ENCODE measurements at places on chromosomes 4 and X.

DNA sequence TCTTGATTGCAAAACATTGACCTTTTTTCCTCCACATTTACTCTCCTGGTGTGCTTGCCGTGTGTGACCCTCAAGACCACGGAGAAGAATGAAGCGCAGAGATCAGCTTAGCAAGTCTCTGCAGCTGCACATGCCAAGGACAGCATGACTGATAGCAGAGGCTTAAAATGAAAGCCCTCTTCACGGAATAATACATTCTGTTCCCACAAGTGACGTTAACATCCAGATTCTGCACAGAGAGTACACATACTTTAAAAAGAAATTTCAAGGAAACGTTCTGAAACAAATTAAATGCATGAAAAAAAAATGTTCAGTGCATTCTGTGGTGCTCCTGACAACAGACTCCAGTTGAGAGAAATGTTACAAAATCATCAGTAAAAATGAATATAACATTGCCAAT, 60.9 kb downstream of the SLC7A11 start:
- DNase-seq, result peak; percentile 25

DNA sequence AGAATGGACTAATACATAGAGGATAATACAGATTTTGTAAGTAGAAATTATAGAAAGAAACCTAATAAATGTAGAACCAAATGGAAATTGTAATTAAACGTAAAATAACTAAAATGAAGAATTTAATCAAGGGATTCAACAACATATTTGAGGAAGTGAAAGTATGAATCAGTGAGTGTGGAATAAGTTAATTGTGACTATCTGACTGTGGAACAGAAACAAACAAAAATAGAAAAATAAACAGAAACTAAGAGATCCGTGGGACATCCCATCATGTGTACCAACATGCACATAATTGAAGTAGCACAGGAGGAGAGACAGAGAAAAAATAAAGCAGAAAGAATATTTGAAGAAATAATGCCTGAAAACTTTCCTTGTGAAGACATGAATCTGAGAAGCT, 208.6 kb upstream of the TACR3 start:
- no peak for DNase-seq

- DNase-seq, result no peak
Measured at GRCh38 chr4:22932326-22932725, 239.6 kb downstream of the GBA3 start.

DNA sequence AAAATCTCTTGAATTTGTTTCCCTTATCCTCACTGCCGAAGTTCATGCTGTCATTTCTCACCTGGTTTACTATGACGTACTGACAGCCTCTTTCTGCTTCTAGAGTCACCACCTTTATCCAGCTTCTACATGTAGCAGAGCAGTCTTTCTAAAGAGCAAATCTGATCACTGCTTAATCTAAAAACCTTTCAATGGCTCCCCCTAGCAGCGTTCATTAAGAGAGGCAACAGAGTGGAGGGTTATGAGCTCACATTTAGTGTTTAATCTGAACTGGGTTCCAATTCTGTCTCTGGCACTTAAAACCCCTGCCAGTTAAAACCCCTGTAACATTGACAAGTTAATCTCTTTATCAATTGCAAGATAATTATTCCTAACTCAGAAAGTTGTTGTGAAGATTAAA, 4.4 kb downstream of the RBPJ start:
- peak; percentile 64 for DNase-seq

GRCh38 chr4:73620115-73620792, at the start of gene RASSF6:
Gene RASSF6 (minus strand): TSS chr4:73620436. CDS start chr4:73611795, 8,641 bp downstream.
- DNase-seq, result no peak

DNA sequence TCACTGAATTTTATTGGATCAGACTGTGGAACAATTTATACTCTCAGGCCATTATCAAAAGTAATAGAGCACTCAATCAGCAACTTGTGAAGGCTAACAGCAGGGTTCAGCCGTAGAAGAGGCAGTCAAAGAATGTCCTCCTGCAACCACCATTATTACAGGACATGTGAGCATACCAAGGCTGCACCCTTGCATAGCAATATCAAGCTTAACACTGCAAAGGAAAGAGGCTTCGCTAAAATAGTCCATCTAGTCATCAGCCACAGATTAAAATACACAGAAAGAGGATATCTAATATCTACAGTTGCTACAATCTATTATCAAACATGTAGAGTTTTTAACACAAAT, 42.9 kb upstream of the TMPRSS11B start:
- no peak for DNase-seq

DNA sequence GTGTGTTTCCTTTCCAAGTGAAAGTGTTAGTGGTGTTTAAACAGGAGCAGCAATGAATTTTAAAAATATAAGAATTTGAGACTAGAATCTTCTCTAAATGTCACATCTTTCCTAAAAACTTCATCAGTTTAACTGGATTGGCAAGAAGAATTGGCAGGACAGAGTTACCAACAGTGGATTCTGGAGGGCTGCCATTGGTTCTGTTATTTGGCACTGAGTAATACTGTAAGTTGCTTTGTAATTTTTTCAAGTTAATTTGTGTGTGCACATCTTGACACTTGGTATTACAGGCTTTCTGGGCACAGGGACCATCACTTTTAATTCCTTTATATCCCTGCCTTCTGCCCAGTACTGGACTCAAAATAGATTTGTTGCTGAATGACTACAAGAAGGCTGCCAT, 4.5 kb upstream of the GPRIN3 start:
- DNase-seq, result peak; percentile 11

DNA sequence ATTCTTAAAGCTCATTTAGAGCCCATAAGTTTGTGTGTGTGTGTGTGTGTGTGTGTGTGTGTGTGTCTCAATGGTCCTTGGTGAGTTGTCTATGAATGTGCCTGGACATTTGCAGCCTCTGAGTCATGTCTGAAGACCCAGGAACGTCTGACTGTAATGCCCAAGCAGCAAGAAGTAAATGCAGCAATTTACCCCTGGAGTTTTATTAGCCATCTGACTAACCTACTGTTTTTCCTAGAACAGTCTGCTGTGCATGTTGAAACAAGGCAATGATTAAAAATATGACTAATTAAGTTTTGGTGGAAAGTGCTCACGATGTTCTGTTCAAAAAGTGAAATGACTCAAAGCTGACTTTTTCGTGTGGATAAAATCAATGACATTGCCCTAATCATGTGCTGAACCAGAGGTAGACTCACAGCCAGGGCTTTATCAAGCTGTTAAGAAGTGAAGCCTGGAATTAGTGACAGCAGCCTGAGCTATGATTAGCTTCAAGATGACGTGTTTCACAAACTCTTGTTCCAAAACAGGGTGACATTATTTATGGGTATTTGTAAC, 201.6 kb downstream of the CPE start:
- peak; percentile 94 for DNase-seq

DNA sequence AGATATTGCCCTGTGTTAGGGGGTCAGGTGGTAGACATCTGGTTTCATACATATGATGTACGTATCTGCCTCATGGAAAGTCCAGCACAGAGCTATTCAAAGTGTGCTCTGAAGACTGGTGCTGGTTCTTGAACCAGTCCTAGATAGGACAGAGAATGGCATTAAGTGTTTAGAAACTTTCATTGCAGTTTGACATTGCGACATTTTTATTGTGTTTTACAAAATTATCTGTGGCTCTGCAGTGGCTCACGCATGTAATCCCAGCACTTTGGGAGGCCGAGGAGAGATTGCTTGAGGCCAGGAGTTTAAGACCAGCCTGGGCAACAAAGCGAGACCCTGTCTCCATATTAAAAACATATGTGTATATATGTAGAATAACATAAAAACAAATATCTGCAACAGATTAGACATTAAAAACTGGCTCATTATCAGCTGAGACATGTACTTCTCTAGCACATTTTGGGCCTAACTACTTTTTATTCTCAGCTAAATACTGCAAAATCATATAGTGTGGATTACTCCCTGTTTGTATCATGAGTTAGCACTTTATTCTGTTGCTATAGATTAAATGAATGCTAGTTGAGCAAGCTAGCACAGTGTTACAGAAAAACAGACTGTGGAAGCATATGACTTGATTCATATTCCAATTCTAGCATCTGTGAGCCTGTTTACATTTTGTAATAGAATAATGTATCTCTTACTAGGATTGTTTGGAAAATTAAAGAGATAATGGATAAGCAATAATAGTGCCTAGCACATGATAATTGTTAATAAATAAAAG, 57.1 kb downstream of the USP9X start:
- no peak for DNase-seq

GRCh38 chrX:21974011-21974385, 33.5 kb downstream of the SMS start:
- no peak for DNase-seq

DNA sequence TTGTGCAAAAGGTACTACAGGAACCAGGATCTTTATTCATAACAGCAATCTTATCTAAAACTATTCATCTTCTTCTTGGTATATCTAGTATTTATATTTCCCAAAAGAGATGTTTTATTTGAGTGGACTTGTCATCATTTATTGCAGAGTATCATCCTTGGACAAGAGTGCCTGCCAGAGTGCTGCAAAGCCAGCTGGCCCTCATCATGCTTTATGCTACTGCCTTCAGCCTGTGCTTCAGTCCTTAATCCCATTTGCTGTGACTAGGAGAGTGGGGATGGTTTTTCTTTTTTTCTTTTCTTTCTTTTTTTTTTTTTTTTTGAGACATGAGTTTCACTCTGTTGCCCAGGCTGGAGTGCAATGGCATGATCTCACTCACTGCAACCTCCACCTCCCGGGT, 33.5 kb upstream of the ELF2 start:
- no peak for DNase-seq

DNA sequence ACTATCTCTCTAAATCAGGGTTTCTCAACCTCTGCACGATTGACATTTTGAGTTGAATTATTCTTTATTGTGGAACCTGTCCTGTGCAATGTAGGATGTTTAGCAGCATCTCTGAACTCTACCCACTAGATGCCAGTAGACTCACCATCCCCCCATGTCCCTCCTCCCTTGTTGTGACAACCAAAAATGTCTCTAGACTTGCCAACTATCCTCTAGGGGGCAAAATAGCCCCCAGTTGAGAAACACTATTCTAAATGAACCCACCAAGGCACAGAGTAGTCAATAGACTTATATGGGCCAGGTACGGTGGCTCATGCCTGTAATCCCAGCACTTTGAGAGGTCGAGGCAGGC, 49.1 kb upstream of the GAB1 start:
- DNase-seq, result no peak

DNA sequence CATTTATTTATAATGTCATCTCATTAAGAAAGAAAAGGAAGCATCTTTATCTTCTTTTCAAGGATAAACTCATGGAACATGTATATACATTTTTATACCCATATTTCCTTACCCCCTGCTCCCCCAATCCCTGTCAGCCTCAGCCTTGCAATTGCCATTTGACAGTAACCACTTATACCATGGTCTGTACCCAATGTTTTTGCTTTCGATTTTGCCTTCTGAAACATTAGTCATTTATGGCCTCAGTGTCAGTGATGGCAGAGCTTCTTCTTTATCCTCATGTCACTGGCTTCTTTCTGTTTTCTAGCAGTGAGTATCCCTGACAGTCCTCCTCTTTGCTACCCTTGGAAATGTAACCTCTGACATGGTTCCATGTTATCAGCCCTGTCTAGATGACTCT, 228.4 kb downstream of the SPRY1 start:
- DNase-seq, result no peak

- DNase-seq, result peak; percentile 51
Measured at GRCh38 chr4:181364504-181364903, 878.7 kb upstream of the TENM3 start.

DNA sequence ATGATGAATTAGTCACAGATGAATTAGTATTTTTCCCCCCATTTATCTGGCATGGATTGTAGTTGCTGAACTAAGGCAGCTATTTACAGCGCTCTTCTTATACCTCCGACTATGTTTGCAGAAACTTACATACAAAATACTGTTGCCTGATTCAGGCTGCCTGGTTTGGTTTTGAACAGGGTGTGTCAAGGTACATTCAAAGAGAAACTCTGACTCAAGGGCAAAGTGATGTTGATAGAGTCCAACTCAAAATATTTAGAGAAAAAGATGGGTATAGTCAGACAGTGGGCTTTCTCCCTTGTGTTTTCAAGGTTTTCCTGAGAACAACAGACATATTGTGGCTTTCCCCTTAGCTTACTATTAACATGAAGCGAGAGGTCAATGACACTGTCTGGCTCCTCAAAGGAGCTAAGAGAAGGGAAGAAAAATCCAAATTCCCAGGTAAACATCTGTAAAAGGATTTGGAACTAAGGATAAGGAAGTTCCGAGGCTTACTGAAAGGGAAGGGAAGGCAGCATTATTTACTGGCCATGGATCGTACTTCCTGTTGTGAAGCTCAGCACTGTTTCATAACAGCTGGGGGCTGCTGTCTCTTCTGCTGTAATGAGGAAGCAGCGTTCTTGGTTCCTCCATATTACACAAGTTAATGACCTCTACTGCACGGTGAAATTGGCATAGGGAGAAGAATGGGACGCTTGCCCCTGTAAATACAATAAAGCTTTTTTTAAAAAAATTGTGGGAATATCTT, 30.9 kb downstream of the FAM9C start:
- DNase-seq, result no peak

DNA sequence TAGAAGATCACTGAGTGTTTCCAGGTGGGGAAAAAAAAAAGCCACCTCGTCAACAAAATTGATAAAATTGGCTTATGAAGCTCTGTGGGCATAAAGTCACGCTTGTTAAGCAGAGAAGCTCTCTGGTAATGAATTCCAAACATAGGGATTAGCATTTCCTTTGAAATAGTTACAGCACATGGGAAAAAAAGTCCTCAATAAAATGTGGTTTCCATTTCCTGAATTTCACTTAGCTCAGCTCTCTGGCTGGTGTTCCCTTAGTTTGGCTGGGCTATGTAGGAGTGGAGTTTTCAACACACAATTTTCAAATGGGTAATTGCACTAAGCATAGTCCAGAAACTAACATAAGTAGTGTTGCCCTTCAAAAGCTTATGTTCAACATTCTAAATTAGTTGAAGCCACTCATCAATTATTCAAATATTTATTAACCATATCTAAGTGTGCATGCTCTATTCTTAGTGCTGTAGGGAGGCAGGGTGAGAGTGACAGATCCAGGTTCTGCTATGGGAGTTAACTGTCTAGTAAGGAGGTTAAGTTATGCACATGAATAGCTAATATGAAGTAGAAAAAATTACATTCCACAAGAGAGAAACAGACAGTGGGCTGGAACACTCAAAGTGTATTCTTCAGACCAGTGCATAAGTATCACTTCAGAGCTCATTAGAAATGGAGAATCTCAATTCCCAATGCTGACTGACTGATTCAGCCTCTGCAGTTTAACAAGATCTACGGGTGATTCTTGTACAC, 445.7 kb downstream of the SMARCA1 start:
- DNase-seq, result peak; percentile 1

- no peak for DNase-seq
Measured at GRCh38 chr4:102342404-102343074, 2.7 kb downstream of the SLC39A8 start.

GRCh38 chrX:14228611-14229010, 198.9 kb upstream of the GEMIN8 start:
- DNase-seq, result peak; percentile 1
